ENCODE measurements at places on chromosomes 11 and 22.

DNA sequence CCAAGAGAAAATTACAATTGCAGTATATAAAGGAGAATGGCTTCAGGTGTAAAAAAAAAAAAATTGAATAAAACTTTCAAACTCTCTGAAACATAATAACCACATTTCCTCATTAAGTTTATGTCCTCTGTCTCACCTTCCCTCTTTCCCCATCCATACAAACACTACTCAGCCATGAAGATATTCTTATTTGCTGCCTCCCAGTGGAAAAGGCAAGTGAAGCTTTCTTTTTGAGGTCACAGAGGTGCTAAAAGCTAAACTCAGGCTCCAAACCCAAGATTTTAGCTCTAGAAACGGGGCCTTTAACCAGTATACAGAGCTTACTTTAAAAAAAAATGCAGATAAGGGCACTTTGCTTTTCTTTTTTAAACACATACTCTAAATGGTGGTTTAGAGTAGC, 1568.5 kb downstream of the FAM181B start:
- no peak for DNase-seq

GRCh38 chr11:11841116-11841722, 553 bp upstream of the USP47 start:
- no peak for DNase-seq

DNA sequence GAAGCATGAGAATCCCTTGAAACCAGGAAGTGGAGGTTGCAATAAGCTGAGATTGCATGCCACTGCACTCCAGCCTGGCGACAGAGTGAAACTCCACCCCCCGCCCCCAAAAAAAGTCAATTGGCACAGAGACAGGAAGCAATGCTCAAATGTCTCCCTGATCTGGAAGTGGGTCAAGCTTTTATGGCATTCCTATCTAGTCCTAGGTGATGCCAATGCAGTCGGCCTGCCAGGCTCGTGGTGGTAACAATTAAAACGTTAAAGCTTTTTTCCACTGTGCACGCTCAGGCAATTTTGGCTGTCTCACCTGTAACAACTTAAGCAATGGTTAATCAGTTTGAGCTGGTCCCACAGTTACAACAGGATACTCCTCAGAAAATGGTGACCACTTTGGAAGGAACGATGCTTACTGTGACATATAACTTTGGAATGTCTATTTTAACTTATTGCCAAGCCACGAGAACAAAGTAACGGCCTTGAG, 18.9 kb upstream of the PISD start:
- DNase-seq: no peak

GRCh38 chr11:1310772-1311468, 1.5 kb upstream of the TOLLIP start:
- DNase-seq: no peak

DNA sequence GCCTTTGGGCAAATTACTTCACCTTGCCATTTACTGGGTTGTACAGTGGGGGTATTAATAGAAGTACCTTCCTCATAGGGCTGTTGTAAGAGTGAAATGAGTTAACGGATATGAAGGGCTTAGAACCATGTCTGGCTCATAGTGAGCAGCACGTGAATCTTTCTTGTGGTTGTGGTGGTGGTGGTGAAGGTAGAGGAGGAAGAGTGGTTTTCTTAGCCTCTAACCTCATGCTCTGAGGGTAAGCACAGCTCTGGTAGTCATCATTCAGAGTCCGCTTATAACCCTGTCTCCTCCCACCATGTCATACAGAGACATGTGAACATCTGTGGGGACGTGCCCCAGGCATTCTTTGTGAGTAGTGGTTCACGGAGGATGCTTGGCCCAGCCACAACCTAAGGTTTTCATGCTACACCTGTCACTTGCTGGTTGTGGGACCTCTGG, 43.6 kb downstream of the TEAD1 start:
- DNase-seq: no peak

GRCh38 chr11:90204832-90205646, 17.8 kb downstream of the CHORDC1 start:
- DNase-seq: no peak

- no peak for DNase-seq
Measured at GRCh38 chr11:113831314-113831713, 44.1 kb downstream of the USP28 start.

GRCh38 chr11:113393501-113393985, 6.0 kb downstream of the ANKK1 start:
- no peak for DNase-seq

DNA sequence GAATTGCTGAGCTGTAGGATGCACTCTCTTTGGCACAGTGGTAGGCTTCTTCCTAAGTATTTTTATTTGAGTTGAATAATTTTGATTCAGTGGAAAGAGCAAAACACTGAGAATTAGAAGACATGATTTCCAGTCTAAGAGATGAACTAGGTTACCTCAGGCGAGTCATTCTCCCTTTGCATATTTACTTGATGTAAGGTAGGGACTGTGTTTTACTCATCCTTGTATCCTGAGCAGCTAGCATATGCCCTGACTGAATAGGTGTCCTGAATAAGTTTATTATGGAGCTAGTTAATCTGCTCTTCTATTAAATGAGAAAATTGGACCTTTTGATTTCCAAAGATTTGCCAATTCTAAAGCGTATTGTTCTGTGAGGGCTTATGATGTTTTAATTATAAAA, 50.7 kb downstream of the STIM1 start:
- no peak for DNase-seq

GRCh38 chr11:112507281-112507680, 246.6 kb upstream of the PLET1 start:
- DNase-seq: no peak

DNA sequence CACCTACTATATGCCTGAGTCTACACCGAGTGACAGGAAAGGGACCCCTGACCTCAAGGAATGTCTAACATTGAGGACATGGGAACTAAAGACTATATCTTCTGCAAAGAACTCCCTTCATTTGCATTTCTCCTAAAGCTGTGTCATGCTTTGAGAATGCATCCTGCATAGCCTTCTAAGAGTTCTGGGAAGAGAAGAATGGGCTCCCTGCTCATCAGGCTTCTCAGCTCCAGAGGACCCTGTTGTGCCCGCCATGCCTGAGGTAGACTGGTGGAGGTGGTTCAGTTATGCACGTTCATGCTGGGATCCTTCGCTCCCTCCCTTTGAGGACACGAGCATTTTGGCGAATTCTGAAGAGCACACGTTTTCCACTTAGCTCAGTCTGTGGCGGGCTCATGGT, 63.3 kb downstream of the GRIK4 start:
- DNase-seq: no peak

- no peak for DNase-seq
Measured at GRCh38 chr11:132171031-132171430, 800.6 kb downstream of the NTM start.

- no peak for DNase-seq
Measured at GRCh38 chr11:58957922-58958321, 18.6 kb downstream of the GLYATL1 start.

- DNase-seq: no peak
Measured at GRCh38 chr11:942823-943222, 17.2 kb downstream of the AP2A2 start.

- DNase-seq: no peak
Measured at GRCh38 chr11:96357794-96358193, 14.8 kb upstream of the MAML2 start.

DNA sequence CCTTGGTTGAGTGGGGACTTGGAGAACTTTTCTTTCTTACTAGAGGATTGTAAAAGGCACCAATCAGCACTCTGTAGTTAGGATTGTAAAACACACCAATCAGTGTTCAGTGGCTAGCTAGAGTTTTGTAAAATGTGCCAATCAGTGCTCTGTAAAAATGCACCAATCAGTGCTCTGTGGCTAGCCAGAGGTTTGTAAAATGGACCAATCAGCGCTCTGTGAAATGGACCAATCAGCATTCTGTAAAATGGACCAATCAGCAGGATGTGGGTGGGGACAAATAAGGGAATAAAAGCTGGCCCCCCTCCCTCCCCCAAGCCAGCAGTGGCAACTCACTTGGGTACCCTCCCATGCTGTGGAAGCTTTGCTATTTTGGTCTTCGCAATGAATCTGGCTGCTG, 5.5 kb upstream of the DRG1 start:
- DNase-seq: no peak

DNA sequence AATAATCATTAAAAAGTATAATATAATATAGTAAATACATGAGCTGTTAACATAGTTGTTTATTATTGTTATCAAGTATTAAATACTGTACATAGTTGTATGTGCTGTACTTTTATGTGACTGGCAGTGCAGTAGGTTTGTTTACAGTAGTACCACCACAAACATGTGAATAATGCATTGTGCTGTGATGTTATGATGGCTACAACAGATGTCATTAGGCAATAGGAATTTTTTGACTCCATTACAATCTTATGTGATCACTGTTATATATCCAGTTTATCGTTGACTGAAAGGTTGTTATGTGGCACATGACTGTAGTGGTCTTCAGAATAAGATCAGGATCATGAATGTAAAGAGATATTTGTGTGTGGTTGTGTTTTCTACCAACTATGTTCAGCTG, 577.8 kb downstream of the JRKL start:
- DNase-seq: no peak

GRCh38 chr11:120066738-120067437, 71.0 kb downstream of the TRIM29 start:
- no peak for DNase-seq

DNA sequence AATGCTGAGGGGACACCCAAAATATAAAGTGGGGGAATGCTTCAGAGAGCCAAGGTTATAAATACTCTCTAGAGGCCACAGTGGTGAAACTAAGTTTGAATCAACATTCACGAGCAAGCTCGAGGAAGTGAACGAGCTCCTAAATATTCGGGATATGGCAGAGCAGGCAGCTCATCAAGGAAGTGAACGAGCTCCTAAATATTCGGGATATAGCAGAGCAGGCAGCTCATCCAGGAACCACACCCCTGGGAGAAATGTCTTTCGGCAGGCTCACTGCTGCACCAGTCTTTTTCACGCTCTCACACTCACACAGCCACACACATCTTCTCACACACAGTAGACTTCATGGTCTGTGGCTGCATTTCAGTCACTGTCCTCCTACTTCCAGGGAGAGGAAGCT, 787.5 kb downstream of the OPCML start:
- no peak for DNase-seq

DNA sequence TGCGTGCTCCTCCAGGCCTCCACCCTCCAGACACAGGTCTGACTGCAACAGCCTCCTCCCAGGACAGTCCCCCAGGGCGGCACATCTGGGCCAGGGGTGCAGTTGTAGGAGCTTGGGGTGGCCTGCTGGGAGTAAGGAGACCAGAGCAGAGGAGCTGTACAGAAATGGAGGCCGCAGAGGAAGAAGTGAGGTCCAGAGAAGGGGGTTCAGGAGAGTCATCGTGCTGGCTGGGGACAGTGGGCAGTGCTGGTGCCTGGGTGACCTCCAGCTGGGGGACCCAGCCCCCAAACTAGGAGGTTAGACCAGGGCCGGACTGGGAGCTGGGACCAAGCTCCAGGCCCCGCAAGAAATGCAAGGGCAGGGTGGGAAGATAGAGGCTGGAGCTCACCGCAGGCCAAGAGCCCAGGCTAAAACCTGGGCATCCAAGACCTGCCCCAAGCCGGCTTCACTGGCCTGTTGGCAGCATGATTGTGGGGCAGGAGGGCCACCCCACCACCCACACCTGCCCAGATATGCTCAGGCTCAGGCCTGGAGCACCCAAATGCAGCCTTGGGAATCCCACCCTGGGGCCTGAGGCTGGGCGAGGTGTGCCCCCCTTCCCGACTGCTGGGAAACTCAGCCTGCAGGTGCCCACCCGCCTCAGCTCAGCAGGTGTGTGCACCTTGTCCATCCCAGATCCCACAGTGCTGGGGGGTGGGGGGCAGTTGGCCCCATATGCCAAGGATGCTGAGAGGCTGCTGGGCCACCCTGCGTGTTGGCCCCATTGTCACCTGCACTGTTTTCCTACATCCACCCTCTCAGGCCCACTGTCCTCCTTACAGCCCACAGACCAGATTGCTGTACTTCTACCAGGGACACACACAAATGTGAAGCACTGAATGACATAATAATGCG, 96.9 kb downstream of the MORC2 start:
- no peak for DNase-seq

DNA sequence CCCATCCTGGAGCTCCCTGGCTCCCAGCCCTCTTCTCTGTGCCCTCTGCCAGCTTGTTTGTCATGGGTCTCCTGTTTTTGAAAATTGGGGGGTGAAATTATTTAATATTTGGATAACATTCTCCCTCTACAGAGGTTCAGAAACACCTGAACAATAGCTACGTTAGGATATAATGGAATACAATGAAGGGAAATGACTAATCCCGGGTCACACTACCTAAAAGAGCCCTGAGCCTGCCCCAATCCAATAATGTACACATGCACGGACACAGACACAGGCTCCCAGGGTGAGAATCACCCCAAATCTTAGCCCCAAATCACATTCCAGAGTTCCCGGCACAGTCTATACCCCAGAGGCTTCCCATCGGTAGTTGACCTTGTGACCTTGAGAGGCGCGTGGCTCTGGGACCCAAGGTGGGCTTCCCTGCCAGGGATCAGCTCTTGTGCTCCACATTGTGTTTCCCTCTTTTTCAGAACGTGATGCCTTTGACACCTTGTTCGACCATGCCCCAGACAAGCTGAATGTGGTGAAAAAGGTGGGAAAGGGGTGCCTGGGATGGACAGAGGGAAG, 135.5 kb downstream of the PARVA start:
- no peak for DNase-seq

DNA sequence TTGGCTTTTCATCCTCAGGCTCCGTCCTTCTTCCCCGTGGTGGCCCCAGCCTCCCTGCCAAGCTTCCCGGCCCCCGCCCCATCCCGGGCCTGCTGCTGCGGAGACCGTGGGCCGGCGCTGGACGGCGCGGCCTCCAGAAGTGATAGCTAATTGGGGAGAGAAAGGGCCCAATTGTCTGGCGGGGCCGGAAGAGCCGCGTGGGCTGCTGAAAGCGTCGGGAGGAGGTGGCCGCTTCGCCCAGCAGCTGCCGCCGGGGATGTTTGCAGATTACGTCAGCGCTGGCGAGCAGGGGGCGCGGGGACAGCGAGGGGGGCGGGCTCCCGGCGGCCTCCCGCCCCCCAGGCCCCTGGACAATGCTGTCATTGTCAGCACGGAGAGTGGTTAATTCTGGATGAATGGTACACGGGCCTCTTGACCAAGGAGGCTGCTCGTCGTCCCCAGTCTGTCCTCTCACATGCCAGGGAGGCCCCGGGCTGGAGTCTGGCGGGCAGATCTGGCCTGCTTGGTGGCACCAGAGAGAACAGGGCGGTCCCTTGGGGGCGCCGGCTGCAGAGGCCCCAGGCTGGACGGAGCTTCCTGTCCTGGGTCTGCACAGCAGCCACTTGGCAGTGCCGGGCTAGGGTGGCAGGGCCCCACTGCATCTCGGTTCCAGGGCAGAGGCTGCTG, 1.6 kb downstream of the SMIM38 start:
- DNase-seq: no peak

DNA sequence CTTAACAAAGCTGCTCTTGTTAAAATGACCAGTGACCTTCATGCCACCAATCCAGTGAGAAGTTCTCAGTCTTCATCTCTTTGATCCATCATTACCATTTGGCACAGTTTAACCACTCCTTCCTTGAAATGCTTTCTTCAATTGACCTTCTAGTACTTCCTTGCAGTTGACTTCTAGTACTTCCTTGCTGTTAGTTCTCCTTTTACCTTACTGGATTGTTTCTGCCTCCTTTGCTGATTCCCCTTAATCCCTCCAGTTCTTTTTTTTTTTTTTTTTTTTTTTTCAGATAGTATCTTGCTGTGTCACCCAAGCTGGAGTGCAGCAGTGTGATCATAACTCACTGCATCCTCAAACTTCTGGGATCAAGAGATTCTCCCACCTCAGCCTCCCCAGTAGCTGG, 66.0 kb upstream of the HORMAD2 start:
- no peak for DNase-seq
